Nephron progenitor cell (in vitro differentiated cells): ENCODE measurements at places on chromosomes 16 and 17.

DNA sequence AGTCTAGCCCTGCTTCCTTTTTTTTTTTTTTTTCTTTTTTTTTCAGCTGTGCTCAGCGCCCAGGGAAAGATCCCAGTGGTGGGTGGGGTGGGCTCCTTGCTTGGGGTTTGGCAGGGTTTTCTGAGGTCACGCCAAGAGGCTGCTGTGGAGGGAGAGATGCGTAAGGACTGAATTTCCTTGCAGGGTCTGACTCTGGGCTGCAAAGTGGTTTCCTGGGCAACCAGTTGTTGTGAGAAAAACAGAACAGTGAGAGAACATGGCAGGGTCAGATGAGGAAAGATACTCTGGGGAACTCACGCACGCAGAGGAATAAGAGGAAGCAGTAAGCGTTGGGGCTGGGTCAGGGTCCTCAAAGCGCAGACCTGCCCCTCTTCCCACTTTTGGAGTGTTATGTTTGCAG lies 119.5 kb downstream of the IRF8 start:
- peak; percentile 46 for DNase-seq

GRCh38 chr16:46961373-46962353 lies 11.8 kb downstream of the DNAJA2 start:
- no peak for DNase-seq

GRCh38 chr16:29961127-29961478 lies 776 bp upstream of the TMEM219 start:
- no peak for DNase-seq

DNA sequence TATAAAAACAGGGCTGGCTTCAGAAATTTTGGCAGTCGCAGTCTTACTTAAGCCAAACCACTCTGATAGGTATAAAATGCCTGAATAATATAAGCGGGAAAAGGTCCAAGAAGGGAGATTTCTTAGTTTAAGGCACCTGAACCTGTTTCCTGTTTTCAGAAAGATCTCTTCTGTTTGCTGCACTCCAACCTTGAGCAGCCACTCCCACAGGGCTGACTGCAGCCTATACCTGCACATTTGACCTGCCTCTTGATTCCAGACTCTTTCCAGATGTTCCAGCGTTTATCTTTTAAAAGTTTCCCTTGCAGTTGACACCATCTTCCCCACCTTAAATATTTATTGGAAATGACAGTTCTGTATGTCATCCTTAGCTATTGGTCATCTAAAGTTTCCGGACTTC lies 132.2 kb downstream of the SKAP1 start:
- no peak for DNase-seq

DNA sequence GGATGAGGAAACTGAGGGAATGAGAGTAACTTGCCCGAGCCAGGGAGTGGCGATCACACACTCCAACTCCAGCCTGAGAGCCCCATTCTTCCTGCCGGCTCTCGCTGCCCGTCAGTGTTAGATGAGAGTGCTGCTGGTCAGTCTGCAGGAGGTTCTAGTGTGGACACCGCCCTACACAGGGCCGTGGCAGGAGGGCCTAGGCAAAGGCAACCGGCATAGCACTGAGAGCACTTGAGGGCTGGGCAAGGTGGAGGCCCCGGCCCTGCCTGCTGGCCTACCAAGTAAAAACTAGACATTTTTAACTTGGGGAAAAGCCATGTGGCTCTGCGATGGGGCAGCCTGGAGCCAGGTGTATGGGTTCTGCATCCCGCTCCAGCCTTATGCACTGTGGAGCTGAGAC lies 354.8 kb downstream of the SEC14L1 start:
- no peak for DNase-seq

GRCh38 chr16:2484898-2485508 lies 10.1 kb downstream of the TBC1D24 start:
- no peak for DNase-seq

GRCh38 chr17:34068571-34068970 lies 186.5 kb upstream of the CCL2 start:
- DNase-seq: no peak

GRCh38 chr16:89453501-89454321 lies 36.6 kb downstream of the ANKRD11 start:
- DNase-seq: no peak

GRCh38 chr16:20956319-20956718 lies 55.7 kb downstream of the LYRM1 start:
- no peak for DNase-seq

DNA sequence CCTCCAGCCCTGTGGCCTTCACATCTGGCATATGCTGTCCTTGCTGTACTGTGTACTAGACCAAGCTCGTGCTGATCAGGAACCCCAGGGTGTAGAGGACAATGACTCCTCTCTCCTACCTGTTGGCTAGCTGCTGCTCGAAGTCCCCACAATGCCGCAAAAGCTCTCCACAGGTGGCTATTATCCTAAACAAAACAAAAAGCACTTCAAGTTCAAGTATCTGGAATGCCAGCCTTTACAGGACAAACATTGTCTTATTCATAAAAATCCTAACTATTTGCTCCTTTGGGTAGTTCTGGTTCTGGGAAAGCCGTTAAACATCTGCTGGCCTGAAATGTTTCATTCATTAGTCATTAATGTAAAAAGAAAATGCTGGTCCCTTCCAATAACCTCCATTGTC lies 42.8 kb downstream of the COG7 start:
- DNase-seq: no peak

DNA sequence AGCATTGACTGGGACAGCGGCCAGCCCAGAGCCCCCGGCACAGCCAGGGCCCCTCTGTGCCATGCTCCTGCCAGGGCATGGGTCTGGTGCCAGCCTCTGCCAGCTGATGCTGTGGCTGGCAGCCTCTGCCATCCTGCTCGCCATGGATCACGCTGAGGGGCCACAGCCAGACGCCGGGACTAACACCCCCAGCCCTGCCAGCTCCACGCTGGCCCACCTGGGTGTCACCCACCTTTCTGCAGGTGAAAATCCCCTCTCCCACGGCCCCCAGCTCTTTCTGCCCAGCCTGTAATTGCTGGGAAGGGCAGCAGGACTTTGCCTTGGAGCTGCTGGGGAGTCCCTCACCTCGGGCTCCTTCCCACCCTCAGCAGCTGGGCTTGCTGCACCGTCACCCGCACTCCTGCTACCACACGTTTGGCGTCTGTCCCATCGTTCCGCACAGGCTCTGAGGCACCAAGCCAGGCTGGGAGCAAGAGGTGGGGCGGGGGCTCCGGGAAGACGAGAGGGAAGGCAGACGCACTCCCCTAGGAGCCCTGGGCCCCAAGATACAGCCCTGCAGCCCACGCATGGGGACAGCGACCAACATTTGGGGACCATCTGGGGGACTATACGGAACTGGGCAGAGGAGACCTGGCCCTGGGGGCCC lies 42.0 kb upstream of the ACSF3 start:
- DNase-seq: peak; percentile 3

DNA sequence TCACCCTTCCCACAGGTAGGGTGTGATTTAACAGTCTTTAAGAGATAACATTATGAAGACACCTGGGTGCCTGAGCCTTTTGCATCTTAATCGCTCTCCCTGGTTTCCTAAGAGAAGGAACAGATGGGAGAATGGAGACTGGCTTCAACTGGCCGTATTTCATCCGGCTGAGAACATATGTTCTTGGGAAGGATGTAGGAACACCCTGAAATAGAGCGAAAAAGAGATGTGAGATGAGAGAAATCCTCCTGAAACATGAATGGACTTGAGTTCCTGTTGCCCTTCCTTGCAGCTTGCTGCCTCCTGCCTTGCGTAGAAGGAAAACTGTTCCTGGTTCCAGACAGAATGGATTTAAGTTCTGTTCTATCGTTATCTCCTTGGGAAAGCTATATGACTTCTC lies 385.4 kb upstream of the RBFOX1 start:
- DNase-seq: no peak

DNA sequence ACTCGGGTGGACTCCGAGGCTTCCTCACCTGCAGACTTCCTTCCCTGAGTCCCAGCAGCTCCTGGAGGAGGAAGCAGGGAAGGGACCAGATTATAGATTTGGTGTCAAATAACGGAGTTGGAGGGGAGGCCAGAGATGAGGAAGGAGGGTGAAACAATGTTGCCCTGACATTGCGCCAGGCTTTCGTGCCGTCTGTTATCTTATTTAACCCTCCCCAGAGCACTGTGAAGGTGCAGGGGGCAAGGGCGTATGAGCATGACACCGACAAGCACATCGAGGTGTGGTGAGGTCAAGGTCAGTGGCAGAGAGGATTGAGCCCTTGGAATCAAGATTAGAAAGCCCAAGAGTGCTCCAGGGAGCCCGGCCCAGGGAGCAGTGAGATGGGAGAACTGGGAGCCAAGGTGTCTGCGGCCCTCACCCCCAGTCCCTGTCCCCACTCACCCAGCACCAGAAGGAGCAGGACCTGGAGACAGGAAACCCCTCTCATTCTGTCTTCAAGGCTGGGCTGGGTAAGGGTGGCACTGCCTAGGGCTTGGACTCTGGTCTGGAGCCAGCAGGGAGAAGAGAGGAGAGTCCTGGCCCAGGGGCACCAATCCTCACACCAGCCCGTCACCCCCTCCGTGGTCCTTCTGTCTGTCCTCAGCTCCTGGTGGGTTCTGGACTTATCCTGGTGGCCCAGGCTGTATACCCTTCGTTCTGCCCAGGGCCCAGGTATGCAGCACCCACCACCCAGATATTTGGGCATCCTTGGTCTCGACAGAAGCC lies 1.1 kb downstream of the PRSS33 start:
- no peak for DNase-seq

DNA sequence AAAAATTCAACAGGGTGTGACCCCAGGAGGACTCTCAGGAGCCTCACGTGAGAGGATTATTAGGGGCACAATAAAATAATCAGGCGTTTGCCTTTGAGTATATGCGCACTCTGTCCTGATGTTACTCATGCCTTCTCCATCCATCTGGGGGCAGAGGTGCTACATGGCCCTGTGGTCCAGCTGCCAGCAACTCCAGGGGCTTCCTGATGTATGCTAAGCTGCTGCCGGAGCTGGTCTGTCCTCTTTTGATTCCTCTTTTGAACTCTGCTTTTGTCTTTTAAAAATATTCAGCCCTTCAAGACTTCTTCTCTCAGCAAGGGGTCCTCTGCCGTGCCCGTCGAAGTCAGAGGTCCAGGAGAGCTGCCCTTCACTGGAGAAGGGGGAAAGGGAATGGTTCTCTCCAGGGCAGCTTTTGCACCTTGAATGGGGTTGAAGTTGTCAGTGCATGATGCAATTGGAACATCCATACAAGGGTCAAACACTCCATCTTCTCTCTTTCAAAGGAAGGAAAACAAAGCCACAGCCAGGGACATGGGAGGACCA lies 431.4 kb downstream of the SHISA9 start:
- DNase-seq: no peak

DNA sequence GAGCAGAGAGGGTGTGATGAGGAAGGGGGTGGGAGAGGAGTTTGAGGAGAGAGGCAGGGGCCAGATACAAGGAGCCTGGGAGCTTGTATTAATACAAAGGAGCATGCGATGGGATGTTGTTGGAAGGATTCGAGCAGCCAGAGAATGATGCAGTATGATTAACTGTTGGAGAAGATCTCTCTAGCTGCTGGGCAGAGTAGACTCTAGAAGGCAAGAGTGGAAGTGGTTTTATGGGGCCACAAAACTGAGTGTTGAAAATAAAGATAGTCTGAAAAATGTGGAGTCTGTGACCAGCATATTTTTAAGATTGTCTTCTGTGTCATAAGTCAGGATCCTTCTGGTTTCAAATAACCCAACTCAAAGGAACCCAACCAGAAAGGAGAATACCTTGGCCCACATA lies 98.3 kb downstream of the MSI2 start:
- DNase-seq: no peak

- DNase-seq: no peak
These were observed 11.1 kb downstream of the TLE7 start for GRCh38 chr16:71430744-71431143.

DNA sequence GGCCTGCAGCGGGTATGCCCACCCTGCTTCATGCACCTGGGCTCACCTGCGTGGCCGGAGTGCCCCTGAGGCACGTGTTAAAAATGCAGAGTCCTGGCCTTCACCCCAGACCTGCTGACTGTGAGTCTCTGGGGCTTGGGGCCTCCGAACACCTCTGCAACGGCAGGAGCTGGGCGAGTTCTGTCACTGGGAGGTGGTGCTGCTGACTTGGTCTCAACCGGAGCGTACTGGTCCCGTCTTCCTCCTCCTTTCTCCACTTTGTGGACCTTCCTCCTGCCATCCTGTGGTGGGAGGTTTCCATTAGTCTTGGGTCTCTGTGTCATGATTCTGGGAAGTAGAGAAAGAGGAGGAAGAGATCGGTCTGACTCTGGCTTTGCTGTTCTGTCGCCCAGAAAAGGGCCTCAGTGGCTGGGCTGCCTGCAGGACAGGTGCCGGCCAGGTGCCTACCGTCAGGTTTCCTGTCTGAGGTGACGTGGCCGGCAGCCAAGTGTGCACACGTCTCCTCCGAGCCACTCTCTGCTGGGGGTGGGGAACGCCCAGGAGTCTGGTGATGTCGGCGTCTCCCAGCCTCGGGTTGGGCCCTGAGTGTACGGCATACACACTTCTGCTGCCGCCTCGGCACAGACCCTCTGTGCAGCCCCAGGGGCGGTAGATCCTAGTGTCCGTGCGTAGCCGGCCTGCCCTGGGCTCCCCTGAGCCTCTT lies 6.9 kb downstream of the TSC2 start:
- DNase-seq: no peak

- no peak for DNase-seq
These were observed 1230.3 kb upstream of the GOT2 start for GRCh38 chr16:59964232-59964924.

DNA sequence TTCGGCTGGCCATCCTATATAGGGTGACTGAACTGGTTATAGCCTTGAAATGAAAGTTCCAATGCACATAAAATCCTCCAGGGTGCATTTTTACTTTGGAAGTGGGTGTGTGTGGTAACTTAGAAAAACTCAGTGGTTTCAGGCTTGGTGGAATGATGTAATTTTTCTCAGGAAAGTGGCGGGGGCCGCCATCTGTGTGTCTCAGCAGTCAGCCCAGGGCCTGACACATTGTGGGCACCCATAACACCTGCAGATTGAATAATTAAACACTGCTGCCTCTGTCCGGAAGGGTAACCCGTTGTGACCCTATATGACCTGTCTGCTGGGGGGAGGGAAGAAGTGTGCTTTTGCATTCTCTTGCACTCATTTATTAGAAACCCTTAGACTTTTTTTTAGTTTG lies 2.2 kb upstream of the PDP2 start:
- no peak for DNase-seq

GRCh38 chr16:67606632-67607031 lies 38.3 kb upstream of the CARMIL2 start:
- no peak for DNase-seq
